ENCODE measurements at places on chromosomes 13 and 19.

DNA sequence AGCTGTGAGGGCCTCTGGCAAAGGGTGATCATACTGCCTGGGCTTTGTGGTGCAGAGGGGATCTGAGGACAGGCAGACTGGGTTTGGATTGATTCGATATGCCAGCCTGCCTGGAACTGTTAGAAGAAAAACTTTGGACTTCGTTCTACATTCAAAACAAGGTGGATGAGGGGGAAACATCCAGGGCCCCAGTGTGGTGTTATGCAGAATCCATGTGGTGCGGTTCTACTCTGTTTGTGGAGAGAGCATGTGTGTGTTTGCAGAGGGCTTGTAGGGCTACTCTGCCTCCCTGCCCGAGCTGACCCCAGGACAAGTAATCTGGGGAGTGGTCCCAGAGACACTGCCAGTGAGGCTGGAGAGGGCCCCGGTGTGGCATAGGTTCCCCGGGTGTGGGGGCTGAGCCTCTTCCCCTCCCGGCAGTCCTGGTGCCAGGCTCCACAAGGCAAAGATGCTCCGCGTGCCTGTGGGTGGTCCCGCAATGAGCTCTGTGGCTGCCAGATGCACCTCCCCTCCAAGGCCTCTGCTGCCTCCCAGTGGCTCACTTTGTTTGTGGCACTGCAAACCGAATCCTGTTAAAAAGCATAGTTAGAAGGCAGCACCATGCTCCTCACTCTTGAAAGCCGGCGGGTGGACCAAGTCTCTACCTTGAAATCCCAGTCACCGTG is 22.3 kb upstream of the TFDP1 start:
- DNase-seq, result no peak

DNA sequence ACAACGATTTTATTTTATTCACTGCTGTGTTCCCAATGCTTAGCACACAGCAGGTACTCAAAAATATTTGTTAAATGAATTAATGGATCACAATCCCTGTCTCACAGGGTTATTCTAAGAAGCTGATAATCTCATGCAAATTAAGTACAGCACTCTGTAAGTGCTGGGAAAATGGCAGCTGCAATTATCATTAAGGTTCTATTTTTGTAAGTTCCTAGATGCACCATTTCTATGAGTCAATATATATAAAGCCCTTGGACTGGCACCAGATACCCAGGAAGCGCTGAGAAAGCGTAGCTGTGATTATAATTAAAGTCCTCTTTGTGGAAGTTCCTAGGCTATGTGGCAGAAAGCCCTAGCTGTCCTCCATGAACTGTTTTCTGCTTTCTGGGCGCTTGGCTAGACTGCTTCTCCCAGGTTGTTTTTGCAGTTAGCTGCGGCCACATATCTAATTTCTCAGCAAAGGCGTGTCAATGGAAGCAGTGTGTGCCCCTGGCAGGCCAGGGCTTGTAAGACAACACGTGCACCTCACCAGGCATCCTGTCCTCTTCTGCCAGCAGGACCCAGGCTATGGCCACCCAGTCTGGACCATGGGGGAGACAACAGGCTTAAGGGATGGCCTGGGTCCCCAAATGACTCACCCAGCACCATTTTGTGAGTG is 5.2 kb upstream of the SRRM5 start:
- no peak for DNase-seq

GRCh38 chr19:17385878-17386611 is 8.0 kb downstream of the CCDC194 start:
- DNase-seq, result no peak

DNA sequence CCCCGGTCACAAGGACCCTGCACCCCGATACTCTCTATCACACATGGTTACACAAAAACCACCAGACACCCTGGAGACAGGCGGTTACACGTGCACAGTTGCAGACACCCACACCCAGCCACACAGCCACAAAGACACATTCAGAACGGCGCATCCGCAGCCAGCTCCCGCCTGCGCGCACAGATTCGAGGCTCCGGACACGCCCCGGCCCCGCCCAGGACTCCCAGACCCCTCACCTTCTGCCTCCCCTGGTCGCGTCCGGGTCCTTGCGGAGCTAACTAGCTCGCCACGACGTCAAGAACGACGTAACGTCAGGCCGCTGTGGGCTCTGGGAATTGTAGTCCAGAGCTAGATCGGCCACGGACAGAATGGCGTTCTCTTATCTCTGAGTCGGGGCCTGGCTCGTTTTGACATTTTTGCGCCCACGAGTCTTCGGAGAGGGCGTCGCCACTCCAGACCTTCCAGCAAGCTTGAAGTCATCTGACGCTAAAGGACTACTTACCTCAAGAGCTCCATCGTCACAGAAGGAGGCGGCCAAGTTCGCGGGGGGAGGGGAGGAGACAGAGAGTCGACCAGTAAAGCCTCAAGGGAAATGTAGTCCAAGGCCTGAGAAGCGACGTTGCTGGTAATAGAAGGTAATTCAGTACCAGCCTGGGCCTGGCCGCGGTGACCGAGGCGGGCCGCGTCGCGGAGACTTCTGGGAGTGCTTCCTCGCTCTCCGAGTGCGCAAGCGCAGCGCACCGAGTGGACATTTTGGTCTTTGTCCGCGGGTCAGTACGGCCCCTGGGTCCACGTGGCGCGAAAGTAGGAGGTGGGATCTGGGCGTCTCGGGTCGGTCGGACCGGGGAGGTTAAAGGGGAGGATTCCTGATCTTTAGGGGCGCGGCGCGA is at the start of the genes ZNF146 and ZNF565:
Gene ZNF146, plus strand, starts transcription at position 721 of the 890 bp plus-strand sequence. CDS start 21,335 bp downstream, outside the sequence.
Gene ZNF565, minus strand, starts transcription at position 280 of the 890 bp plus-strand sequence. CDS start 12,680 bp downstream, outside the sequence.
- DNase-seq, result peak; percentile 99

- DNase-seq, result no peak
These were observed 876.5 kb downstream of the PCDH9 start for GRCh38 chr13:66353664-66354063.

- no peak for DNase-seq
These were observed 117.3 kb downstream of the POSTN start for GRCh38 chr13:37481011-37481884.

GRCh38 chr19:35290381-35291127 is 1.4 kb upstream of the MAG start:
- no peak for DNase-seq

DNA sequence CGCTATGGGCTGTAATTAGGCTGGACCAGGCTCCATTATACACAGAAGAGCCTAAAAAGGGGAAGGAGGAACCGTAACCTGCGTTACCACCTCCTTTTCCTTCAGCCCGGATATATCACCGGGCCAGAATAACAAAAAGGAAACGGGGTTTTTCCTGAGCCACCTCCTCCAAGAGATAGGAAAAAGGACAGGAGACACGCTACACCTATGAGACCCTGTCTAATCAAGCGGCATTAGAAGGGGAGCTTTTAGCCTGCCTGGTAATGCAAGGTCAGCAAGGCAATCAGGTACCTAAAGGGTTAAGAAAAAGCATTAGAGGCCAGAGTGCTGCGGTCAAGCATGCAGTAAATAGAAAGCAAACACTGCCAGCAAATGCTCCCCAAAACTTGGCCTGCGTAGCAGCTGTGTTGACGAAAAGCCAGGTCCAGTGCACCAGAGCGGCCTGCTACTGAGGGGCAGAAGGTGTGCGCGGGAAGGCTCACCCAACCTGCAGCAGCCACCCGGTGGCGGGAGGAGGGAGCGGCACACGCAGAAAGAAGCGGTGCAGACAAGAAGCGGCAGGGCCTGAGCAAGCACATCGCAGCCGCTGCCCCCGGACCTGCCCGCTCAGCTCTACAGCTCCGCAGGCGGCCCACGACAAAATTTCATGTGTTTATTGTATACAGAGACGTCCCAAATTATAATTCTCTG is 1466.1 kb downstream of the UQCRFS1 start:
- no peak for DNase-seq

GRCh38 chr19:2540646-2541454 is 64.9 kb downstream of the GADD45B start:
- no peak for DNase-seq

DNA sequence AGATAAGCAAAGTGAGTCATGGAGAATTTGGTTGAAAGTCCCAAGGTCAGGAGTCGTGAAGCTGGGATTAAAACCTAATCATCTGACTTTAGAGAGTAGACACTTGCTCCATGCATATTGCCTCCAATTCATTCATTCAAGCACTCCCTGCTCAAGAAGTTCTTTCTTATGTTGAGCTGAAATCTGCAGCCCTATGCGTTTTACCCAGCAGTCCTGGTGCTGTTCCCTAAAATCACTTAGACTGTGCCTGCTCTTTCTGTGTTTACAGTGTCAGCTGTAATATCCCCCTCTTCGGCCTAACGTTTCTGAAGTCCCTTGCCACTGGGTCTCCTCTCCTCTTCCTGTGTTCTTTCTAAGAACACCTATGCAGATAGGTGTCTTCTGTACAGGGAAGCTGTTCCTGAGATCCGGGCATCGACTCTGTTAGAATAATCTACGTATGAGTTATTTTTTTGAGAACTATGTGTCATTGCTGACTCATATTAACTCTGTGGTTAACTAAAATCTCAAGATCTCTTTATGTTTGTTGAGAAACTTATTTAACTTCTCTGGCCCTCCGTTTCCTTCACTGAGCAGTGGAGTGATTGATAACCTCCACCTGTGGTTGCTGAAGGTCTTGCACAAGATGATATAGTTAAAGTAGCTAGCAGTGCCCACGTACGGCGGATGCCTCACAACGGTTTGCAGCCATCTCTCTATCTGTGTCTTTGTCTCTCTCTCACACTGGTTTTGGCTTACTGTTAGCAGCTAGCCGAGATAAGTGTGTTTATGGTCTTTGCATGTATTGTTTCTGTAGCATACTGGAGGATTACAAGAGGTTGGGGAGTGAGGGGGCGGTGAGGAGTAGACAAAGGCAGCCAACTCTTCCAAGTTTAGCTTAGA is 4.7 kb downstream of the ALOX5AP start:
- peak; percentile 62 for DNase-seq

- DNase-seq, result no peak
These were observed 374.0 kb downstream of the IRS2 start for GRCh38 chr13:109412283-109412901.

GRCh38 chr13:21813110-21813509 is 142.2 kb downstream of the FGF9 start:
- no peak for DNase-seq

GRCh38 chr13:32041429-32041828 is 9.9 kb downstream of the FRY start:
- DNase-seq, result no peak

DNA sequence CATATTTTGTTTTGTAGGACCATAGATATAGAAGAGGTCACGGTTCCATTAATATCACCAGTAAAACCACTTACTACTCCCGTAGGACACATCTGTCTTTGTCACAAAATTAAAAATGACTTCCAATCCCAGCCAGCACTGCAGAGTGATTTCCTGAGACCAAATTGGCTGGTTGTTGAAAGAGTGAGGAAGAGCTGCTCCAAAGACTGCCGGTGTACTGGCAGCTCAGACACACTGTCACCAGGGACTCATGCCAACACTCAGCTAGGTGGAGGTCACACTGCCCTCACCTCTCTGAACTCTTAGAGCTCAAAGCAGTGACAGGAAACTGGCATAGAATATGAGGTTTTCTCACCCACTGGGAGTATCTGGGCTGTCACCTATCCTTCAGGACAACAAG is 52.1 kb downstream of the FLT1 start:
- DNase-seq, result no peak

GRCh38 chr13:90889906-90890834 is 457.3 kb upstream of the MIR17HG start:
- DNase-seq, result no peak

GRCh38 chr13:111262281-111262680 is 58.2 kb upstream of the TEX29 start:
- DNase-seq, result no peak

- DNase-seq, result no peak
These were observed 1380.4 kb downstream of the SLITRK1 start for GRCh38 chr13:82501834-82502233.

- DNase-seq, result peak; percentile 33
These were observed 539 bp upstream of the ZNF667 start for GRCh38 chr19:56477429-56478338.

- no peak for DNase-seq
These were observed 16.8 kb downstream of the ABCC4 start for GRCh38 chr13:95284436-95284835.

GRCh38 chr19:4687396-4687795 is 17.3 kb upstream of the MYDGF start:
- no peak for DNase-seq

- no peak for DNase-seq
These were observed at the start of gene DMKN for GRCh38 chr19:35513628-35514281. DMKN (minus strand) TSS chr19:35513649; CDS start chr19:35513475, 174 bp downstream.

DNA sequence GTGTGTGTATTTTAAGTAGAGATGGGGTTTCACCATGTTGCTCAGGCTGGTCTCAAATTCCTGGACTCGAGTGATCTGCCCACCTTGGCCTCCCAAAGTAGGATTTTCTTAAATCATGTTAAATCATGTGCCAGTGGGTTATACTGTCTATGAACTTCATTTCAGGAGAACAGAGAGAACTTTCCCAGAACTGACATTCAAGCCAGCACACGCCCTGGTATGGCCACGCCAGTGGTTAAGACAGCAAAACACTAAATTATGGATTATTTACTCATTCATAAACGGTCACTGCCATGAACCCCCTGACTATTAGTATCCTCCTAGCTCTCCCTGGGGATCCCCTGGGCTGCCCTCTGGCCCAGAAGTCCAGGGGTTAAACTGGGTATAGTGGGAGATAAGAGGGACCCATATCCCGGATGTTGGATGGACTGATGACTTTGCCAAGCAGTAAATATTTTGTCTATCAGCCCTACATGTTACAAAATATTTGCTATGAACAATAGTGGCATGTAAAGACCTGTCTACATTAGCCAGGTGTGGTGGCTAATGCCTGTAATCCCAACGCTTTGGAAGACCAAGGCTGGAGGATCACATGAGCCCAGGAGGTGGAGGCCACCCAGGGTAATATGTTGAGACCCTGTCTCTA is 16.1 kb upstream of the STRN4 start:
- DNase-seq, result no peak

- DNase-seq, result no peak
These were observed 7.1 kb downstream of the TSSK6 start for GRCh38 chr19:19508217-19508616.

DNA sequence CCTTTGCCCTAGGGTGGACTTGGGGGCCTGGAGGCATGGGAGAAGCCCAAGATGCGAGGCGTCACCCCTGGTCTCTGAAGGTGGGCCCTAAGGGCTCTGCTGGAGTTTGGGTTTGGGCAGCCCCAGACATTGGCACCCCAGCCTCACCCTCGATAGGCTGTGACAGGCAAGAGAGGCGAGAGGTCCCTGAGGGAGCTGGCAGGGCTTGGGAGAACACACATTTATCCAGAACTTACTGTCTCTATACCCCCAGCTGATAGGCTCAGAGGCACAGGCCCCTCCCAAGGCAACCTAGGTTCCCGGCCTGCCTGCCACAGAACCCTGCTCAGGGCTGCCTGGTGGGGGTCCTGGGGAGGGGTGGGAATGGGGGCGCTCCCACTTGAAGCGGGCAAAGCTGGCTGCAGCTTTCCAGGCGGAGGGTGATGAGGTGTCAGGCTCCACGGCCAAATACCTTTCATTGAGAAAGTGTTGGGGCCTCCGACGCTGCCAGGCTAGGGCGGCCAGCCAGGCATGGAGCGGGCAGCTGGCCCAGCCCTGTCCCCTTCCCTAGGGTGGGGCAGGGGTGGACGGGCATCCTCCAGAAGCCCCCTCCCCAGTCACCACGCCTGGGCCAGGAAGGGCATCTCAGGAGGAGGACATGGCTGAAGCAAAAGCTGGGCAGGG is 9.7 kb downstream of the CILP2 start:
- no peak for DNase-seq

GRCh38 chr19:58409010-58409790 is 751 bp downstream of the ZNF584 start:
- DNase-seq, result no peak

Measured in stimulated activated CD4-positive, alpha-beta T cell treated with anti-CD3 and anti-CD28 coated beads, TNF-alpha, amount 100 ng/mL, for 24 hours (primary cell).